ENCODE measurements at places on chromosomes 1 and 21. TPM values are rescaled to one million over a fixed set of nuclear protein-coding genes. Genes with fewer than 3 reads are reported as not detected.
A peak's percentile ranks its signal among the peaks of the same experiment; 100 is the strongest.

Gene BTBD8
- total RNA-seq = 4.0 TPM

Gene OR2W3
- 0.87 TPM for total RNA-seq

Gene FLG
- not detected for total RNA-seq

Gene KCTD3
- total RNA-seq = 32.9 TPM

- H3K36me3 ChIP-seq = peaks cover 4% of the 10 kb centered on the region
- no peak for DNase-seq
- H3K4me1 ChIP-seq = peaks cover 26% of the 10 kb centered on the region
Observed at GRCh38 chr21:42495765-42496119, 282 bp downstream of the RSPH1 start.

GRCh38 chr1:161195171-161195570, 3.7 kb downstream of the ADAMTS4 start:
- H3K4me3 ChIP-seq = peak overlapping the region; percentile 78
- peaks cover 25% of the 10 kb centered on the region for H3K36me3 ChIP-seq
- peak overlapping the region; percentile 36 for H3K27ac ChIP-seq
- peaks cover 12% of the 10 kb centered on the region for H3K27me3 ChIP-seq
- DNase-seq = no peak

DNA sequence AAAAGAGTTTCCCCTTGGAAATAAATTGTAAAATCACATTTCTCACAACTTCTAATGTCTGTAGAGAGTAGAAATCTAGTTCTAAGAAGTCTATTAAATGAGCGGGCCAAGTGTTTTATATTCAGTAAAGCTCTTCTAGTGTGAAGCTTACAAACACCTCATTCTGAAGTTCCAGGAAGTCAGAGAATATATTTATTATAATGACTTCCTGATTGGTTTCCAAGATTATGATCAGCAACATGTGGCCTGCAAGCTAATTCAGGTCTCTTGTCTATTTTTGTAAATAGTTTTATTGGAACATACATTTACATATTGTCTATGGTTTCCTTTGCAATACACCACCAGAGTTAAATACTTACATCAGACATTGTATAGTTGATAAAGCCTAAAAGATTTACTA, 603.9 kb downstream of the AMY1C start:
- no peaks in the 10 kb centered on the region for H3K27me3 ChIP-seq
- H3K4me1 ChIP-seq = no peaks in the 10 kb centered on the region
- H3K4me3 ChIP-seq = no peak overlapping the region
- H3K27ac ChIP-seq = no peak overlapping the region

- no peaks in the 10 kb centered on the region for H3K27me3 ChIP-seq
- H3K36me3 ChIP-seq = no peaks in the 10 kb centered on the region
- no peak overlapping the region for H3K27ac ChIP-seq
- no peaks in the 10 kb centered on the region for H3K4me1 ChIP-seq
Observed at GRCh38 chr1:197890936-197891335, 11.5 kb upstream of the C1orf53 start.

DNA sequence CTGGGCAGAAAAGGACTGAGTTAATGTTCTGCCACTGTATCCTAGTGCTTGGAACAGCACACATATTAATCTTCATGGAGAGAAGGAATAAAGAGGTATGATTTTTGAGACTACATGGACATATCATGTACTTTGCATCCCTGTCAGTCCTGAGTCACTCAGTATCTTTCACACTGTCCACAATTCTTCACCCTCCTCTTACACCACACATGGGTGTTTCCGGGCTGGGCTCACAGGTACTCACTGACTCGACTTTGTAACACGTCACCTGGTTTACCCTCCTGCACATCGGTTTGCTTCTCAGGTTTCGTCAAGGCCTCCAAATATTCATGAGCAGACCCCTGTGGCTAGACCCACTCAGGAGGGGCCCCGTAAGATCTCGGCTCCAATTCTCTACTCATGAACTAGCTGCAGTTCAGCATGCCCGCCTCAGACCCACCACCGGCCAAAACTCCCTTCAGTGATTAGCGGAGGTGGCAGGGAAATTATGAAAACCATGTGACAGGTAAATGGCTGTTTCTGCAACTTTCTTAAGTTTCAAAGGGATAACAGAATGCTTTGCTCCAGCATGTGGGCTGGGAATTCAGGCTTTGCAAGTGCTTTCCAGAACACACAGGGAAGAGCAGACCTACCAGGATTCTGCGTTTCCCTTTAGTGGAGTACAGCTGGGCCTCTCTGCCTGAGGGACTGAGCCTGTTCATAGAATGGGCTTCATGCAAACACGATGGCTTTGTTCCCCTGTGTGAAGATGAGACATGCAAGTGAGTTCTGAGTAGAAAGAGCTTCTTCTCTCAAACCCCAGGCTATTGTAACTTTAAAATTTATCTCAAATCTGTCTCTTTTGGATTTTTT, 31.3 kb upstream of the TRABD2B start:
- no peak overlapping the region for H3K4me3 ChIP-seq
- no peaks in the 10 kb centered on the region for H3K4me1 ChIP-seq
- H3K36me3 ChIP-seq = no peaks in the 10 kb centered on the region
- no peak for DNase-seq
- no peak overlapping the region for H3K27ac ChIP-seq

GRCh38 chr1:99758073-99758511, 8.3 kb downstream of the FRRS1 start:
- H3K27me3 ChIP-seq = peaks cover 2% of the 10 kb centered on the region
- no peak overlapping the region for H3K4me3 ChIP-seq
- peaks cover 3% of the 10 kb centered on the region for H3K4me1 ChIP-seq
- peaks cover 5% of the 10 kb centered on the region for H3K36me3 ChIP-seq

GRCh38 chr1:93753791-93754763, 72.4 kb upstream of the BCAR3 start:
- no peak for DNase-seq
- H3K27ac ChIP-seq = peak overlapping the region; percentile 59
- no peaks in the 10 kb centered on the region for H3K27me3 ChIP-seq
- no peaks in the 10 kb centered on the region for H3K36me3 ChIP-seq
- H3K4me3 ChIP-seq = no peak overlapping the region
- peaks cover 33% of the 10 kb centered on the region for H3K4me1 ChIP-seq

DNA sequence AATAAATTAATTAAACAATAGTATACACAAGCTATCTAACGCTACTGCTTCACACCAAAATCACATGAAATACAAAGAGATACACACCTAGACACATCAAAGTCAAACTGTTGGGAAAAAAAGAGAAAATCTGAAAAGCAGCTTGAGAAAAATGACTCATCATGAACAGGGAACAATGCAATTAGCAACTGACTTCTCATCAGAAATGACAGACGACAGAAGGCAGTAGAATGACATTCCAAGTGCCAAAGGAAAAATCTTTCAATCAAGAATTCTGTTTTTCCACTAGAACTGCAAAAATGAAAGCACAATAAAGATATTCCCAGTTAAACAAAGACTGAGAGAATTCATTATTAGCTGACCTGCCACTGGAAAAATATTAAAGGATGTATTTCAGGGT, 57.2 kb downstream of the CAPN9 start:
- no peak for DNase-seq
- no peak overlapping the region for H3K27ac ChIP-seq
- H3K36me3 ChIP-seq = no peaks in the 10 kb centered on the region
- H3K4me3 ChIP-seq = no peak overlapping the region
- H3K4me1 ChIP-seq = no peaks in the 10 kb centered on the region

DNA sequence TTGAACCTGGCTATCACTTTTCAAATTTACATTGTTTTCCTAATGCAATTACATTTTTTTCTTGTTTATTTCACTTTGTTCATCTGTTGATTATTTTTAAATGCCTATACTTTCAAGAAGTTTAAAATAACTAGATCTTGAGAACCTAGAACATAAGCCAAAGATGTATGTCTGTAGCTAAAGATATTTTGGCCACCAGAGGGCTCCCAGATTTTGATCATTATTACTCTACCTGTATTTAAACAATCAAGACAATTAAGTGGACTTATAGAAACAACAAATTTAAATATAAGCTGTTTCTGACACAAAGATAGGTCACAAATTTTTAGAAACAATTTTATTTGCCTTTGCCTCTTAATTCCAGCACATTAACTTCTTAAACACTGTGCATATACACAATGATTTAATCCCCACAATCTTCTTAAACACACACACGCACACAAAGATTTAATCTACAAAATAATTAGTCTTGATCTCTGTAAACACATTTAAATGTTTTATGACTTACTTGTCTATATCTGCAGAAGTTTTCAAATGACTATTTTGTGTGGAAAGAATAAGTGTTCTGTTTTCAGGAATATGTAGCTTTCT, 380.0 kb downstream of the DSCAM start:
- no peaks in the 10 kb centered on the region for H3K4me1 ChIP-seq
- H3K27ac ChIP-seq = no peak overlapping the region
- H3K36me3 ChIP-seq = peaks cover 8% of the 10 kb centered on the region
- no peak overlapping the region for H3K4me3 ChIP-seq
- H3K27me3 ChIP-seq = peaks cover 5% of the 10 kb centered on the region
- no peak for DNase-seq

DNA sequence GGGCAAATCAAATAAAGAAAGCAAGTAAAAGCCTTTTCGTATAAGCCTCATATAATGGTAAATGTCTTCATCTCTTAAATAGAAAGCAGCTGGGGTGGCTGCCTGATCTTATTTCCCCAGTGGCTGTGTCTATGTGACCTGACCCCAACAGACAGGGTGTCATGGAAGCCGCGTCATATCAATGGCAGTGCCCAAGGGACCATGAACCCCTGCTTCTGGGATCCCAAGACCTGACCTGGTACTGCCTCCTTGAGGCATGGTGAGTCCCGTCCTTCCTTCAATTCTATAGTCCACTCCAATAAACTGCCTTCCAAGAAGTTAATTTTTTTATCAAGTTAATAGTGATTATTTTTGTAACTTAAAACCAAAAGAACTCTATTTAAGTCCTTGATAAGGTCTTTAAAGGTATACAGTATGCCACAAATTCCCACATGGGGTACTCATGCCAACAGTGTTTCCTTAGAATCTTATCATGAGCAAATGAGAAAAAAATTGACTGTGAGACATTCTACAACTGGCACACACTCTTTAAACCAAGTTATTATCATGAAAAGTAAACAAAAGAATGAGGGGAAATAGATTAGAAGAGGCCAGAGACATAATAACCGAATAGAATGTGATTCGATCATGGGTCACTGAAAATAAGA, 104.6 kb downstream of the ADSS2 start:
- peaks cover 15% of the 10 kb centered on the region for H3K4me1 ChIP-seq
- H3K36me3 ChIP-seq = no peaks in the 10 kb centered on the region
- DNase-seq = no peak
- H3K27ac ChIP-seq = no peak overlapping the region
- H3K4me3 ChIP-seq = no peak overlapping the region

GRCh38 chr1:147486876-147487656, 54.2 kb upstream of the BCL9 start:
- no peak for DNase-seq
- H3K4me3 ChIP-seq = no peak overlapping the region
- H3K27me3 ChIP-seq = no peaks in the 10 kb centered on the region

DNA sequence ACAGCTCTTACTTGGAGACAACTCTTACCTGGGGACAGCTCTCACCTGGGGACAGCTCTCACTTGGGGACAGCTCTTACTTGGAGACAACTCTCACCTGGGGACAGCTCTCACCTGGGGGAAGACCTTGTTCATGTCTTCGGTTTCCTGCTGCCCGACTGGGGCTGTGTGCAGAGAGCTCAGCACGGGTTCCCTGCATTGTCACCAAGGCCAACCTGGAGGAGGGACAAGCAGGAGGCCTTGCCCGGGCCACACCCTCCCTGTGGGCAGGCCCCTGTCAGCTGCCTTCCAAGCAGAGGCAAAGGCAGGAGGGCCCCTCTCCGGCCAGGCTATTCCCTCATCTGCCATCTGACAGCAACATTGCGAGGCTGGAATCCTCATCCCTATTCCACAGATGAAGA, at the start of gene LDLRAD1:
LDLRAD1 (minus strand) TSS at position 208 of the 400 bp plus-strand sequence; CDS start at position 134, 74 bp downstream.
- no peak within 1 kb of the TSS for H3K27ac ChIP-seq
- H3K36me3 ChIP-seq = no peaks in the 10 kb centered on the region
- H3K4me3 ChIP-seq = no peak within 1 kb of the TSS
- no peaks in the 10 kb centered on the region for H3K27me3 ChIP-seq

GRCh38 chr1:150015651-150016131, 5.2 kb upstream of the OTUD7B start:
- H3K27ac ChIP-seq = no peak overlapping the region
- DNase-seq = no peak
- peaks cover 1% of the 10 kb centered on the region for H3K27me3 ChIP-seq

GRCh38 chr1:30760596-30761324, 3.2 kb upstream of the LAPTM5 start:
- no peak overlapping the region for H3K27ac ChIP-seq
- H3K27me3 ChIP-seq = peaks cover 12% of the 10 kb centered on the region
- no peak overlapping the region for H3K4me3 ChIP-seq
- H3K36me3 ChIP-seq = no peaks in the 10 kb centered on the region
- peaks cover 31% of the 10 kb centered on the region for H3K4me1 ChIP-seq

DNA sequence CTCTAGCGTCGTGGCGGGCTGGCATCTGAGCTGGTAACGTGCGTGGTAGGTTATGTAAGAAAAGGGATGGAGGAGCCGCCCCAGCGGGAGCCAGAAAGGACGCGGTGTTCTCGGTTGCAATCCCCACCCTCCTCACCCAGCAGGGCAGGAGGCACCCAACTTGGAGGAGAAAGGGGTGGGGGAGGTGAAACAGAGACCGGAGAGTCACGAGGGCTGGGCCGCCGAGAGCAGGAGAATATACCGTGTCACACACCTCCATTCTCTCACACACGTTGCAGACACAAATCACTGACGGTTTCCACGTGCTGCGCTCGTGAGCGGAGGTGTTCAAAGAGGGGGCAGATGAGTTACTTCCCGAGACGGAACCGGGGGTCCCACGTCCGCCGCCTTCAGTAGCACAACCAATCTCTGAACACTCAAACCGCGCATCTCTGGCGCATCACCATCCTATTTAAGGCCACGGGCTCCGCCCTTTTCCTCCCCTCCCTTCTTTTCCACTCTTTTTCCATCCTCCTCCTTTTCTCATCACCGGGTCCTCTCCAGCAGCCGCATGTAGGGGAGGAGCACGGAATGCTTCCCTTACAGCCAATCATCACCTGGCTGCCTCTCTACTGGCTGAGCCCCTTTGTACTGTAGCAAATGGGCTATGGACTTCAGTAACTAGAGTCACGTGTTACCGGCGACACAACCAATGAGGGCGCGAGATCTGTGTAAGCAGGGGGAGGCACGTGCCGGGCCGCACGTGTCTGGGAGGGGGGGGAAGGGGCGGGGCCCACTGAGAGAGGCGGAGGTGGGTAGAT, at the start of gene CIART:
CIART (plus strand) TSS at position 797 of the 800 bp plus-strand sequence. CDS start 714 bp downstream, outside the sequence.
- peaks cover 14% of the 10 kb centered on the region for H3K27me3 ChIP-seq
- H3K27ac ChIP-seq = peak within 1 kb of the TSS; percentile 84
- peaks cover 45% of the 10 kb centered on the region for H3K36me3 ChIP-seq
- H3K4me3 ChIP-seq = peak within 1 kb of the TSS; percentile 93
- DNase-seq = peak; percentile 81
- peaks cover 36% of the 10 kb centered on the region for H3K4me1 ChIP-seq

- peak overlapping the region; percentile 76 for H3K4me3 ChIP-seq
- H3K27me3 ChIP-seq = peaks cover 8% of the 10 kb centered on the region
- H3K4me1 ChIP-seq = peaks cover 12% of the 10 kb centered on the region
- DNase-seq = no peak
Observed at GRCh38 chr1:27299385-27300271, 22.3 kb upstream of the TMEM222 start.

- no peaks in the 10 kb centered on the region for H3K36me3 ChIP-seq
- peaks cover 6% of the 10 kb centered on the region for H3K27me3 ChIP-seq
- H3K4me1 ChIP-seq = peaks cover 20% of the 10 kb centered on the region
- H3K27ac ChIP-seq = no peak overlapping the region
- no peak overlapping the region for H3K4me3 ChIP-seq
Observed at GRCh38 chr1:109528712-109529111, 11.0 kb upstream of the GPR61 start.

- H3K36me3 ChIP-seq = peaks cover 38% of the 10 kb centered on the region
- H3K4me3 ChIP-seq = peak overlapping the region; percentile 33
- no peak for DNase-seq
- no peak overlapping the region for H3K27ac ChIP-seq
- peaks cover 11% of the 10 kb centered on the region for H3K4me1 ChIP-seq
Observed at GRCh38 chr1:231943084-231943483, 316.5 kb downstream of the DISC1 start.

GRCh38 chr1:158286941-158287346, 2.8 kb upstream of the CD1C start:
- no peak for DNase-seq
- H3K27ac ChIP-seq = no peak overlapping the region
- no peak overlapping the region for H3K4me3 ChIP-seq
- H3K4me1 ChIP-seq = peaks cover 15% of the 10 kb centered on the region
